Fibroblast of skin of back (primary cell): ENCODE measurements at places on chromosomes 6 and 20.

DNA sequence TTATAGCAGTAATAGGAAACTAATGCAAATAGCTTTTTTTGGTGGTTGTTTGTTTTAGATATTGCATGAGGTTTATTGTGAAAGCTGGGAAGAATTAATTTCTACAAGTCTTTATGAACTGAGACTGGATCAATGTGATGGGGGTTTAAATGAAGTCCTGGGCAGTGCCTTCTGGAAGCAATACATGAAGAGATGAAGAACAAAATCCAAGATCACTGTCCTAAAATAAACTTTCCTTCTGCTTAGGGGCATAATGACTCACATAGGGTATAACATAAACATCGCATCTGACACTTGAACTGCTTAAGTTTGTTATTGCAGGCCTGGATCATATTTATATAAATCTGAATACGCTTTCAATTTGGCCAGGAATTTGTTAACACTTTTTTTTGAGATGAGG lies 20.9 kb upstream of the SHLD1 start:
- no peak for DNase-seq

GRCh38 chr6:16272201-16272600 lies 33.8 kb downstream of the GMPR start:
- DNase-seq: no peak

DNA sequence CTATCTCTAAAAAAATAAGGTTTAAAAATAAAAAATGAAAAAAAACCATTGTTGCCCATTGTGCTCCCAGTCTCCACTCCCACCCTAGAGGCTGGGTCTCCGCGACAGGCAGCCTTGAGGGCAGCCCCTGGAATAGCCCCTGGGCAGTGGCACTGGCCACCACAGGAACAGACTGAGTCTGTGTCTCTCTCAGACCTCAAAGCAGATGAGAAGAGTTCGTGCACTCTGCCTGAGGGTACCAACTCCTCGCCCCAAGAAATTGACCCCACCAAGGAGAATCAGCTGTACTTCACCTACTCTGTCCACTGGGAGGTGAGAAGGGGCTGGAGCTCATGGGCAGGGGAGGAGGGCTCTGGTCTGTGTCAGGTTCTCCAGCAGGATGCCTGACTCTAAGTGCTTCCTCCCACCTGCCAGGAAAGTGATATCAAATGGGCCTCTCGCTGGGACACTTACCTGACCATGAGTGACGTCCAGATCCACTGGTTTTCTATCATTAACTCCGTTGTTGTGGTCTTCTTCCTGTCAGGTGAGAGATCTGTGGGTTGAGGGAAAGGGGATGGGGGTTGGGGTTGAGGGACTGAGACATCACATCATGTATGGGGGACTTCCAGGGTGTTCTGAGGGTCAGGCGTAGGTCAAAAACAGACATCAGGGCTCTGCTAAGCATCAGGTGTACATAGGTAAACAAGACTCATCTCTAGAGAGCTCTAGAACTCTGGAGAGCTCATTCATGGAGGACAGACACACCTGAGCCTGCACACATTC lies 35.6 kb downstream of the TM9SF4 start:
- DNase-seq: no peak

- peak; percentile 47 for DNase-seq
Observed at GRCh38 chr6:158803733-158804143, 15.4 kb downstream of the EZR start.
